ENCODE measurements at places on chromosomes 5 and 9.

GRCh38 chr5:142110046-142110531 is 1.5 kb downstream of the NDFIP1 start:
- peak; percentile 71 for DNase-seq

DNA sequence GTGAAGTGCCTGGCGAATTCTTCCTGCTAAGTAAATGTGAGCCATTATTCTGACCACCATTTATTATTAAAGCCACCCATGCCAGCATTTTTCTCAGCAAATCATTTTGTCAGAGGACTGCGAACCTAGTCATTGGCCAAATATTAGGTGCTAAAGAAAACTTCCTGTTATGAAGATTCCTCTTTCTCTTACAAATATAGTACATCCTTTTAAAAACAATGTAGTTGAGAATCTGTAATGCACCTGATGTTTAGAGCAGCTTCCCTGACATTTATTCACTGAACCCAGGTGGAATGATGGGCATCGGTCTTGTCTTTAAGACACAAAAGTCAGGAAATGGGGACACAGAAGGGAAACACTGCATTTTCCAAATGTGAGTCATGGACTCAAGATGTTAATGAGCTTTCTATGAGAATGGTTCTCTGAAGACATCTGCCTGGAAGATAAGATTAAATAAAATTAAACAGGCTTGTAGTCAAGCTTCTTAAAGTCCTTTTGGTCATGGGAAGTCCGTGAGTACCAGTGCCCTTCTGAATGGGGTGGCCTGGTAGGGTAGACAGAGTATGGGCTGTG is 290.6 kb downstream of the FBXL7 start:
- DNase-seq = no peak

GRCh38 chr9:80968611-80969010 is 720.7 kb downstream of the TLE1 start:
- no peak for DNase-seq

DNA sequence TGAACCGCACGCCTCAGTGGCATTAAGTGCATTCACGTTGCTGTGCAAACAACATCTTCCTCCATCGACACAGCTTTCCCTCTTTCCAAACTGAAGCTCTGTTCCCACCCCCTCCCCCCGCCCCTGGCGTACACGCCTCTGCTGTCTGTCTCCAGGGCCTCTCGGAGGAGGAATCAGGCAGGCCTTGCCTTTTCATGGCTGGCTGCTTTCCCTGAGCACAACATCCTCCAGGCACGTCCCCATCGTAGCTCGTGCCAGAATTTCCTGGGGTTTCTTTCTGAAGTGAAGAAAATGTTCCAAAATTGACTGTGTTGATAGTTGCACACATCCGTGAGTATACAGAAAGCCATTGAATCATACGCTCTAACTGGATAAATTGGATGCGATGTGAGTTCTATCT is 22.3 kb upstream of the TMEM250 start:
- DNase-seq = no peak

DNA sequence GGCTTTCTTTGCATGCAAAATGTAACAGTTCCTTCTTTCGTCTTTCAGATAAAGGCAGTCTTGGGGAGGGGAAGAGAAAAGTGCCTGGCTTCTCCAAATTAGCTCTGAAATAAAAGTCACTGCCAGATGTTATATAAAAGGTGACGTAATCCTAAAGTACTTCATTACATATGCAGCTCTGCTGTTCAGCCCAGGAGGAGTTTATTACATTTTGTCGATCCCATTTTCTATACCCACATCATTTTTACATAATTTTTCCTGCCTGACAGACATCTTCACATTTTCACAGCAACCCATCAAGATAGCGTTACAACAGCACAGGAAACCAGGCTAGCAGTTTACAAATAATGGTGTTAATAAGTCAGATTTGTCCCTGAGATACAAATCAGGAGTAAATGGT is 86.7 kb upstream of the SLC30A5 start:
- no peak for DNase-seq

DNA sequence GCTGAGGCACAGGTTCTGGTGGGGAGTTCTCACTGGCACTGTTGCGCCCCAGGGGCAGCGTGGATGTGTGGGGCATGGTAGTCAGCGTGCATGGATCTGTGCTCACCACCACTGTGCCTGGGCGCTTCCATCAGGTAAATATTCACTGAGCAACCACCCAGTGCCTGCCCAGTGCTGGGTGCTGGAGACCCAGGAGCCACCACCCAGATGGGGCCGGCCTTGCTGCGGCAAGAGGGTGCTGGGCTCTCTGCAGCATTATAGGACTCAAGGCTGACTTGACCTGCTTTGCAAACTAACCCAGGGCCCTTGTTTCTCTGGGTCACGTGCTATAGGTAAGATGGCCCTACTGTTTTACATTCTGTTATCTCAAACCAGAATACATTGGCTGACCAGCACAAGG is 60.5 kb downstream of the DAP start:
- no peak for DNase-seq

- DNase-seq = no peak
Measured at GRCh38 chr5:15741591-15741990, 241.6 kb downstream of the FBXL7 start.

DNA sequence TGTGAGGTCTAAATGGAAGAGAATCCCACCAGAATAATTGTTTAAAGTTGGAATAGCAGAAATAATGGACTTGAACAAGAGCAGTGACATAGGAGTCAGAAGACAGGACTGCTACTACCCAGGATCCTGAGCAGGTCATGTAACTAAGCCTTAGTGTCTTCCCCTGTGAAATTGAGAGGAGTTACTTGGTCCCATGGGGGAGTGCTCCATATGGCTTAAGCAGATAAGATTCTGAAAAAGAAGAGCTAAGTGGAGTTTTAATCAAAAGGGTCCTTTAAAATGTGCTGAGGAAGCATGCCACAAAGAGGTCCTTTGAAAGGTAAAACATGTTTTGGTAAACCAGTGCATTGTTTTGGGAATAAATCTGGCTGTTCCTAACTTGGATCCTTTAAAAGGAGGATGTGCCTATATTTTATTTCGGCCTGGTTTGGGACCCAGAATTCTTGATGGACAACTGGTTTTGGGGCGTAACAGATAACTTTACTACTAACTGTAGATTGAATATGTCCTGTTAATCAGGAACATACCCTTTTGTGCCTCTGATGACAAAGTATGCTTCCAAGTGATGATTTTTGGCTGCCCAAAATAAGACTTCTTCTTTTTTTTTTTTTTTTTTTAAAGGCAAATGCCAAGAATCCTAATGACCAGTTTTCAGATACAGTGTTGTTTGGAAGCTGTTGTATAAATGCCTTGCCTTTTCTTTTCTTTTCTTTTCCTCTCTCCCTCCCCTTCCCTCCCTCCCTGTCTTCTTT is 5.7 kb downstream of the RCL1 start:
- DNase-seq = no peak

GRCh38 chr5:12343558-12343957 is 439.3 kb upstream of the CTNND2 start:
- no peak for DNase-seq

GRCh38 chr5:134440201-134440755 is 28.6 kb upstream of the CDKN2AIPNL start:
- DNase-seq = no peak

DNA sequence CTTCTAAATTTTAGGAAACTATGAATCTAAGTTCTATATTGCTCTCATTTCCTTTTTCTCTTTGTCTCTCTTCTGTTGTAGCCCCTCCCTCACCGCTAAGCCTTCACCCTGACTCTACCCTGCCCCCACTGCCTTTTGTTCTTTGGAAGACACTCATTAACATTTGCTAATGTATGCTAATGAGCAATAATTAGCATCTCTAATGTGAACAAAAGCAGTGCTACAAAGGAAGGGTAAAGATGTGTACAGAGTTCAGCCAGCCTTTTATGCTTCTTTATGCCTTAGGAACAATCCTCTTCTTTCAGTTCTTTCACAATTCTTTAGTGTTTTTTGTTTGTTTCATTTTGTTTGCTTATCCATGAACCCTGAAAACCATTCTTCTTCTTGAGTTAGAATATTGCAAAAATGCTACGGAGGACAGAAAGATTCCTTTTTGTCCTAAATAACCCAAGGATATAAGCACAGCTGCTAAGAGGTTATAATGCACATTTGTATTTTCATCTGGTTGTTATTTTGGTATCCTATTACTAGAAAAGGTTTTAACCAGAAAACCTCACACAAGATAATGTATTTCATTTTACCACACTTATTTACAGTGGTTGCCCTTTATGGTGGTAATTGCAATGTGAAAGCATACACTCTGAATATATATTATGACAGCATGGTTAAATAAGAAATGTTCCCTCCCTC is 159.3 kb downstream of the TMC1 start:
- no peak for DNase-seq

DNA sequence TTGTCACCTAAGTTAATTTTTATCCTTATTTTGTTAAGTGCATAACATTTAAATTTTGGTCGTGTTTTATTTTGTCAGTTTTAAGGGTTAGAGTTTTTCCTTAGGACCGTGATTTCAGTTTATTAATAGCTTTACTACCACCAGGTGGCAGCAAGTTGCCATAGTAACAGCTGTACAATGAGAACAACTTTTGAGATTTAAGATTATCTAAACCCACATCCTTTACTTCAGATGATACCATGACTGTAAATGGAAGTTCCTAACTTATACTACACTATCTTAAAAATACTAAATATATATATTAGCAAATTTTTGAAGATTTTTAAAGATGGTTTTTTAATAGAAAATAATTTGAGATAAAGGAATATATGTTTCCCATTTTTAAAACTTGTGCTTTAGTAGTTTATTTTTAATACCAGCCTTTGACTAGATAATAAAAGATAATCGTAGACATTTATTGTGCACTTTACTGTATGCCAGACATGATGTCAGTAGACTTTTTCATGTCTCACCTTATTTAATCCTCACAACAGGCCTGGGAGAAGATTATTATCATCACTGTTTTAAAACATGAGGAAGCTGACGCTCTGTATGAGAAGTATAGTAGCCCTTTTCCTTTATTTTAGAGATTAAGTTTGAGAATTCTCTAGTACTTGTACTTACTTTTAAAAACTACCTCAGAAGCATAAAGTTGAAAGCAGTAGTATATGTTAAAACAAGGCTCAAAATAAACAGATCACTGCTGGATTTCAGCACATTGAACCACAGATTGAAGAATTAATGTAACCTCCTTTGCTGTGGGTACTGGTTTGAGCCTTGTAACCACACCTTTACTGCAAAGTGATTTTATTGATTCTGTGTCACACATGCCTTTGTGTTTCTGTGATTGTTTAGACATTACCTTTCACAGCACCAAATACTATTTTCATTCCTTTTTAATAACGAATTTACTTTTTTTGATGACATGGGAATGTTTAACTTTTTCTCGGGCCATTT is 27.5 kb downstream of the SREK1 start:
- peak; percentile 45 for DNase-seq

DNA sequence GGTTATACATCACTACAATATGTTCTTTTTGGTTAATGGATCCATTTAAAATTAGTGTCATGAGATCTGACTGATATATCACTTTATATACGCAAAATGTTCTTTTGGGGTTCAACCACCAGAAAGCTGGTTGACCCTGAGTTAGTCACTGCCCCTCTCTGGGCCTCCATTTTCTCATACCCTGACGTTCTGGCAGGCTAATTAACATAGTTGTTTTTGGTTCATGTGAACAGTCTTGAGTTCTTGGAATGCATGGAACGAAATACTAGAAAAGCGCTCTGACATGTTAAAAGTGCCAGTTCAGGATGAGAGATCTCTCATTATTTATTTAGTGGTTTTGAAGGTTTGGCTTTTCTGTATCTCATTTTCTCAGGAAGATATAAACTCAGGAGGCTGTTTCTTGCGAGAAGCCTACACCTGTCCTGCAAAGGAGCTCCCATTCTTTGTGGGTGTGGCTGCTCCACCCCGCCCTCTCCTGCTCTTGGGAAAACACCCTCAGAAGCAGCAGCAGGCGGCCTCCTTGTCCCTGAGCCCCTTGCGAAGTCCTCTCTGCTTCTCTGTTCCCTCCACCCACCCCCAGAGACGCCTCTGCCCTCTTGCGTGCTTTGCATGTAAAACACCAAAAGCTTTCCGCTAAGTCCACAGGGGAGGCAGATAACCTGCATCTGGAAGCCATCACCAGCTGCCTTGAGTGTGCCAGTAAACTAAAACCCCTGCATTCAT is 302.4 kb upstream of the PANK3 start:
- DNase-seq = no peak

GRCh38 chr5:153678617-153679329 is 188.3 kb downstream of the GRIA1 start:
- DNase-seq = no peak

- DNase-seq = no peak
Measured at GRCh38 chr9:20357037-20357432, 265.3 kb downstream of the MLLT3 start.

DNA sequence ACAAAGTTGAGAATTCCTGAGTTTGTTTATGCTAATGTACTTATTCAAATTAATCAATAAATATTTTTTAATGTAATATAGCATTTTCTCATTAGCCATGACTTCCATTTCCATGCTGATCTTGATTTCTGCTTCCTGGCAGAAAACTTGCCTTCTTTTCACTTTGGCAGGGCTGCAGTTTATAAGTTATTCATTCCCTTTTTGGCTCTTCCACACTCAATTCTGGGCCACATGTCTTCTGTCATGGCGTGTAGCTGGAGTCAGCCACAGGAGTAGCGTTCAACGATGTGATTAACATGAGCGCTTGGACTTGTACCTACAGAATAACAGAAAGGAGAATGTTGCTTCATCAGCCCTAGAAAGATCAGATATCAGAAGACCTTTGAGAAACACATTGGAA is 172.9 kb downstream of the CFAP90 start:
- DNase-seq = no peak

- DNase-seq = no peak
Measured at GRCh38 chr9:138065287-138065686, 187.7 kb downstream of the CACNA1B start.

- DNase-seq = no peak
Measured at GRCh38 chr5:65413822-65414221, 67.9 kb downstream of the ADAMTS6 start.

GRCh38 chr9:135415586-135415985 is 64.0 kb upstream of the PPP1R26 start:
- DNase-seq = no peak

- no peak for DNase-seq
Measured at GRCh38 chr9:122221183-122221811, 7.5 kb downstream of the LHX6 start.

DNA sequence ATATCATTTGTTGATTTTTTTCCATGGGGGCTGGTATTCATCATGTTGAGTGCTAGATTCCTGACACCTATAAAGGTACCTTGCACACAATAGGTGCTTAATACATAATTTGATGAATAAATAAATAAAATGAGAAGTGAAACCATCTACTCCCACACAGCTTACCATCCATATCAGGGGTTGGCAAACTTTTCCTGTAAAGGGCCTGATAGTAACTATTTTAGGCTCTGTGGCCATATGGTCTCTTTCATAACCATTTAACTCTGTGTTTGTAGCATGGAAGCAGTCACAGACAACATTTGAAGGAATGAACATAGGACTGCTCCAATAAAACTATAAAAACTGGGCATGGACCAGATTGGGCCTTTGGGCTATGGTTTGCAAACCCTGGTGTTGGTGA is 100.3 kb downstream of the GCNT1 start:
- DNase-seq = no peak

All from stimulated activated naive CD4-positive, alpha-beta T cell (primary cell).